ENCODE measurements at places on chromosomes 2 and 18.

GRCh38 chr2:233264667-233265066 is 13.2 kb downstream of the ATG16L1 start:
- DNase-seq = no peak

- no peak for DNase-seq
These were observed 3.0 kb downstream of the INHBB start for GRCh38 chr2:120348737-120349439.

DNA sequence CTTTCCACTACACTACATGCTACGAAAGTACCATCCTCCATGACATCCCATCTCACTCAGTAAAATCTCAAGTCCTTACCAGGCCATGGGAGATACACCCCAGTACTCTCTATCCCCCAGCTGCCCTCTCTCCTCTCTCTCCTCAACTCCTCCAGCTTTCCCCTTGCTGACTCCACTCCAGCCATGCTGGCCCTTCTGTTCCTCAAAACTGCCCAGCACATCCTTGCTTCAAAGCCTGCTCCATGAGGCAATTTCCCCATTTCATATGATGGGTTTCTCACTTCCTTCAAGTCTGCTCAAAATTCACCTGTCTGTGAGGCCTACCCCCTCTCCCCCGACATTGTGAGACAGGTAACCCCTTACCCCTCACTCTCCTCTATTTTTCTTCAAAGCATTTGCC is 8.6 kb downstream of the CHN1 start:
- no peak for DNase-seq

DNA sequence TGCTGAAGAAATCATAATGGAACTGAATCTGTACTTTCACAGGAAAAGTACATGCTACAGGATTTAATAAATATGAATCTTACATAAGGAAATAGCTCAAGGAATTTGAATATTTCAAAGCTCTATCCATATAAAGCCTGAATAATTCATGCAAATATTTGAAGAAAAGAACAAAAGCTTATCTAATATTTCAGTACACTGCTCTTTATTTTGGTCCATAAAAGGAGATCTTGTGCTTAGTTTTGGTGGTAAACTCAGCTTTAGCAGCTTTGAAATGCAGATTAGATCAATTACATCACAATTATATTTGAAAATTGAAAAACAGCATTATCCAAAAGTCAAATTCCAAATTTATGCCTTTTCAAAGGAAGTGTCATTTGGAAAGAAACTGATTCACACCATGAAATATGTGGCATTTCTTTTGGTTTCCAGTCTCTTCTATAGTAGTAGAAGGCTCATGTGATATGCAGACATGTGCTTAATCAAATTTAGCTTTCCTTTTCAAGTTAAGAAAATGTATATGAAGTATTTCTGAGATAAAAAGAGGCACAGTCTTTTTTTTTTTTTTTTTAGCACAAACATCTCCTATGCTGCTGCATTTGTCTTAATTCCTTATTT is 42.1 kb upstream of the MAP4K3 start:
- DNase-seq = no peak

DNA sequence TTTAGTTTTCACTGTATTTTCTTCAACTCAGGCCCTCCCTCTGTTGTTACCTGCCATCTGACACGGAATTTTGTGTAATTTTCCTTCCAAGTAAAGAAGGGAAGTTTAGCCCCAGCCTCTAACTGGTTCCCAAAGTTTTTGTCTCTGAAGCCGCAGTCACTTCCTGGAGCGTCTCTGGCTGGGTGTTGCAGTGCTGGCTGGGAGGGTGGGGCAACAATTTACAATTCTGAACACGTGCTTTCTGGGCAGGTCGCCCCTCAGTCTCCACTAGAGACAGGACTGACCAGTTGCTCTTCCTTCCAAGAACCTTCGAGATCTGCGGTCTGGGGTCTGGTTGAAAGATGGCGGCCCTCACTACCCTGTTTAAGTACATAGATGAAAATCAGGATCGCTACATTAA is 3.5 kb downstream of the CNDP2 start:
- no peak for DNase-seq

DNA sequence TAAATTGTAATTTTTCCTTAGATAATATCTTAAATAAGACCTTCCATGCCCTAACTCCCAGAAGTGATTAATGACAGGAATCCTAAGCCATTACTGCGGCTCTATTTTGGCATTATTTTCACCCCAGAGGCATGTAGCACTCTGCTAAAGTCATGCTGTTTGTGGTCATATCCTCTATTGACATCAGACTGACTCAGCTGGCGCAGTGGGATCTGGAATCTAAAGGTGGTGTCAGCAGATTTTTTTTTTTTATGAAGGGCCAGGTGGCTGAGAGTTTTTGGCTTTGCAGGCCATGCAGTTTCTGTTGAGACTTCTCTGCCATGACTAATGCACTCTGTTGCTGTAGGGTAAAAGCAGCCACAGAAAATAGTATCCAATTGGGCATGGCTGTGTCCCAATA is 64.1 kb upstream of the ACVR1C start:
- no peak for DNase-seq

- DNase-seq = no peak
These were observed 22.5 kb upstream of the SIGLEC15 start for GRCh38 chr18:45802814-45803492.

GRCh38 chr18:7025194-7025593 is 92.4 kb downstream of the LAMA1 start:
- no peak for DNase-seq

DNA sequence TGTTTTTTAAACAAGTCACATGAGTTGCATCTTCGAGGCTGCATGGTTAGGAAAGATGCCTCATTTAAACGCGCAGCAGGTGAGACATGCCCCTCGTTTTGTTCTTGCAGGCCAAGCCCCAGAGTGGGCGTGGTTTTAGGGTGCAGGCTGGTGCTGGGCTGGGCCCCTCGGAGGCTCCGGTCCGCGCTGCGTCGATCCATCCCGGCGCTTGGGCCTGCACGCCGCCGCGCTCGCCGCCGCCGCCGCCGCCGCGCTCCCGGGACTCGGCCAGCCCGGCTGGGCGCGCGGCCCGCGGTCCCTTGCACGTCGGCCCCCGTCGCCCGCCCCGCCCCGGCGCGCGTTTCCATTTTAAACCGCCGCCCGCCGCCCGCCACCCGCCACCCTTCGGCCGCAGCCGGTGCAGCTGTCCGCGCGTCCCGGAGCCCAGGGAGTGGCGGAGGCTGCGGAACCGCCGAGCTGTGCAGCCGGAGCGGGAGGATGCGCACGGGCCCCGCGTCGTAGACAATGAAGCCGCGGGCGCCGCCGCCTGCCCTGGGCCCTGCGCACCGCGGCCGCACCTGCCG is 175.5 kb downstream of the AGAP1 start:
- no peak for DNase-seq

DNA sequence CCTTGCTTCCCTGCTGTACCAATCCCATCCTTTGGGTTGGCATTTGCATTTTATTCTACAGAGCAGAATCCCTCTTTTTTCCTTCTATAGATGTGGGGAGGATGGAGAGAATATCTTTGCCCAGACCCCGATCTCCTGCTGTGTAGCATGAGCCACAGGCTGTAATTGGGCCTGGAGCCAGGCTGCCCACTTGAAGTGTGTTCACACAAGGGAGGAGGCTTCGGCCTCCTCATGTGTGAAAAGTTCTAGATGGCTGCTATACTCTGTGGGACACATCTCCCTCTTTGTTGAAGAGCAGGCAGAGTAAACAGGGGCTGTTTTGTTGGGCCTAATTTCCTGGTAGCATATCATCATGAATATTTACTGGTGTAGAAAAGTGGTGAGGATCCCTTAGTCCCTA is 126.3 kb downstream of the XRCC5 start:
- DNase-seq = no peak

DNA sequence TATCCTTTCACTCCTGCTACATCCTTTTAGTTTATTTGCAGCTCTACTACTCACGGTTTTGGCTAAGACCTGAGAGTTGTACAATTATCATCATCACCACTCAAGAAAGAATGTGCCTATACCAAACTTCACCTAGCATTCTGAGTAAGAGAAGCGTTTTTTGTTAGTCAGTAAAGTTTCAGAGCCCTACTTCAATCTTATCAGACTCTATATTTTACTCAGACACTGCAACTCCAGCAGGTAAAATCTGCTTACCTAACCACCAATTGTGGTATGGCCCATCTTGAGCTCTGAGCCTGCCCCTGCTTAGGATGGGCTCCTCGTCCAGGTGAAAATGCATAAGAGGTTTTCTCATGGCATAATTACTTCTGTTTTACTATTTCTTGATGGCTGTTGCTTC is 37.1 kb downstream of the ICOS start:
- DNase-seq = no peak
